ENCODE measurements at places on chromosomes 1 and 21.

- no peak for DNase-seq
Measured at GRCh38 chr21:38243732-38244406, 12.9 kb upstream of the KCNJ15 start.

GRCh38 chr1:203158423-203158822 lies 17.2 kb downstream of the MYBPH start:
- no peak for DNase-seq

- DNase-seq = no peak
Measured at GRCh38 chr1:106944721-106945120, 111.8 kb upstream of the PRMT6 start.

GRCh38 chr1:176696109-176696508 lies 233.1 kb downstream of the PAPPA2 start:
- no peak for DNase-seq

- no peak for DNase-seq
Measured at GRCh38 chr1:183467687-183468086, 4.6 kb upstream of the SMG7 start.

- DNase-seq = no peak
Measured at GRCh38 chr1:229017091-229017490, 253.8 kb upstream of the RAB4A start.

- no peak for DNase-seq
Measured at GRCh38 chr1:113567427-113567826, 177.1 kb downstream of the MAGI3 start.

GRCh38 chr1:19960591-19960990 lies 18.8 kb downstream of the PLA2G2A start:
- DNase-seq = no peak

DNA sequence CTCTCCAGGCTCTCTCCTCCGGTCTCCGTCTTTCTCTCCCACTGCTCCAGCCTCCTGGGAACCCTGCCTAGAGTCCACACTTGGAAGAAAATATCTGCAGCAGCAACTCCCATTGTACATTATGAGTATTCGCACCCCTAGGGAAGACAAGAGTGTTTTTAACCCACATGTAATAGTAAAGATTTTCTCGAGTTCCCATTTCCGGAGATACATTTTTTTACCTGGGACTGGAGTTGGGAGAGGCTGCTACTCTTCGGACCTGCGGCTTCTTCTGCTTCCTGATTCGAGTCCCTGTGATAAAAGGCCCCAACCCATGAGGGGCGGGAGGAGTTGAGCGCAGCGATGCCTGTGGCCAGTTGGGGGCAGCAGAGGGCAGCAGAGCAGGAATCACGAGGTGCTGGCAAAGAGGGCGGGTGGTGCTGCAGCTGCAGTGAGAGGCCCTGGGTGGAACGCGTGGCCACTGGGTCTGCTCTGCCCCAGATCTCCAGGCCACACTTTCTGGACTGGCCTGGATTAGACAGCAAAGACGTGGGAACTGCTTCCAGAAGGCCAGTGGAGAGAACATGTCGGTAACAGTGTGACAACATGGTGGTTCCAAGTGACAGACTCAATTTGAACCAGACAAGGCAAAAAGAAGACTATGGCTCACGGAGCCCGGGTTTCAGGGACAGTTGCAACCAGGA lies 221.0 kb upstream of the CSF3R start:
- peak; percentile 17 for DNase-seq

DNA sequence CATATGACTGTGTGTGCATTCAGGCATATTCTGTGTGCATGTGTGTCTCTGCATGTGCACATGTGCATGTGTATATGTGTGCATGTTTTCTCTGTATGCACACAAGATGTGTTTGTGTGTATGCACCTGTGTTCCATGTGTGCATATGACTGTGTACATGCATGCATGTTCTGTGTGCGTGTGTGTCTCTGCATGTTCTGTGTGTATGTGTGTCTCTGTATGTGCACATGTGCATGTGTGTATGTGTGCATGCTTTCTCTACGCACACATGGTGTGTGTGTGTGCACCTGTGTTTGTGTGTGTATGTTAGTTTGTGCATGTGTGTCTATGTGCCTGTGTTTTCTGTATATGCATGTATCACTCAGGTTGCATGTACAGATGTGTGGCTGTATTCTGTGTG lies 42.3 kb downstream of the AJAP1 start:
- no peak for DNase-seq

DNA sequence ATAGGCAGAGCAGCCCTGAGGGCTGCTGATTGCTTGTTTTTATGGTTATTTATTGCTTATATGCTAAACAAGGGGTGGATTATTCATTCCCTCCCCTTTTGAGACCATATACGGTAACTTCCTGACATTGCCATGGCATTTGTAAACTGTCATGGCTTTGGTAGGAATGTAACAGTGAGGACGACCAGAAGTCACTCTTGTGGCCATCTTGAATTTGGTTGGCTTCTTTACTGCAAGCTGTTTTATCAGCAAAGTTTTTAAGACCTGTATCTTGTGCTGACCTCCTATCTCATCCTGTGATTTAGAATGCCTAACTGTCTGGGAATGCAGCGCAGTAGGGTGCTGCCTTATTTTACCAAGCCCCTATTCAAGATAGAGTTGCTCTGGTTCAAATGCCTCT lies 531.8 kb upstream of the PRMT6 start:
- no peak for DNase-seq

- no peak for DNase-seq
Measured at GRCh38 chr1:67652800-67653199, 32.2 kb upstream of the GADD45A start.

DNA sequence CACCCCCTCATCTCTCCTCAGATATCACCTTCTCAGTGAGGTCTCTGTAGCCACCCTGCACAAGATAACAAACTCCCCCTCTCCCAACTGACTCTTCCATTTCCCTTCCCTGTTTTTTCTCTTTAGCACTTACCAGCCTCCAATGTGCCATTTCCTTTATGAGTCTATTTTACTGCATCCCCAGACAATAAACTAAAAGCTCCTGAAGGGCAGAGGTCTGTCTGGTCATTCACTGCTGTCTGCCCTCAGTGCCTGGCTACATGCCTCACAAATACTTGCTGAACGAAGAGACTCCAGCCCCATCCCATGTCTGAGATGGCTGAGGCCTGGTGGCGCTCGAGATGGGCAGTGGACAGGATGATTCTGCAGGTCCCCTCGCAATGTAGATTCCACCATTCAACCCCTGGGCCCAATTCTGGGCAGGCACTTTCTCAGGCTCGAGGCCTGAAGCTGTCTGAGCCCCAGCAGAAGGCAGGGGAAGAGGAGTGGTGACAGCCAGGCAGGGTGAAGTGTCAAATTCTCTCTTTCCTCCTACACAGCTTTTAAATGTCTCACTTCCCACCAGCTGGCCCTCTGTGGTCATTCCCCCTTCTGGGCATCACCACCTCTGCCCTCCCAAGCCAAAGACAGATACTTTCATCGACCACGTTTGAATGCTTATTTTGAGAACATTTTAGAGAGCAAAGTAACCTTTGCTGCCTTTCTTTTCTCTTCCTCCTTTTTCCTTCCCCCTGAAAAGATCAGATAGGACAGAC lies 6.6 kb downstream of the LRRN2 start:
- no peak for DNase-seq

- DNase-seq = no peak
Measured at GRCh38 chr1:234681065-234681464, 71.1 kb upstream of the IRF2BP2 start.

DNA sequence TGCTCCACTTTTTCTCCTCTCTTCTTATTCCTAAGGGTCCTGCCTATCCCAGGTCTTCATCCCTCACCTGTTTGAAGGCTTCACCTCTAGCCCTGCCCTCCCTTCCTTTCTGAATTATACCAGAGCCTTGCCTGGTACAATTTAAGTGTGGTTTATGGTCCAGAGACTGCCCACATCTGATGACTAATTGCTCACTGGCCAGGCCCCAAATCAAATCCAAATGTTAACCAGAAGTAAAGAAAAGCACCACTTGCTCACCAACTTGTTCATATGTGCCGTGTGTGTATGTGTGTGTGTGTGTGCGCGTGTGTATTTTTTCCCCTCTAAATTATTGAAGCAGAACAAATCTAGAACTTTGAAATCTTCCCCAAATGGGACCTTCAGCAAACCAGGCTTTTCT lies 26.4 kb downstream of the MYOM3 start:
- DNase-seq = no peak

DNA sequence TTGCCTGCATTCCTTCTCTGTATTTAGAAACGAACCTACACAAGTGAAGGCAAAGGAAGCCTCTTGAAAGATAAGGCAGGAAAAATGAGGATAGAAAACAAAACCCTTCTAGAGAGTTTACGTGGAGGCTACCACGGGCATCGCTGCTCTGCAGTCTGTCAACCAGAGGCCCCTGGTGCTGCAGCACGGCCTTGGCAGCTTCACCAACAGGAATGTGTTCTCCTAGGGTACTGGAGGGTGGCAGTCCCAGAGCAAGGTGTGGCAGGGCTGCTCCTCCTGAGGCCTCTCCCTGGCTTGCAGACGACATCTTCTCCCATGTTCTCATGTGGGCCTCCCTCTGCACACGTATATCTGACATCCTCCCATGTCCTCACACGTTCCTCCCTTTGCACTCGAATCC lies 57.6 kb upstream of the SAMD11 start:
- DNase-seq = no peak

- no peak for DNase-seq
Measured at GRCh38 chr1:151054971-151055547, 4.4 kb downstream of the CDC42SE1 start.

DNA sequence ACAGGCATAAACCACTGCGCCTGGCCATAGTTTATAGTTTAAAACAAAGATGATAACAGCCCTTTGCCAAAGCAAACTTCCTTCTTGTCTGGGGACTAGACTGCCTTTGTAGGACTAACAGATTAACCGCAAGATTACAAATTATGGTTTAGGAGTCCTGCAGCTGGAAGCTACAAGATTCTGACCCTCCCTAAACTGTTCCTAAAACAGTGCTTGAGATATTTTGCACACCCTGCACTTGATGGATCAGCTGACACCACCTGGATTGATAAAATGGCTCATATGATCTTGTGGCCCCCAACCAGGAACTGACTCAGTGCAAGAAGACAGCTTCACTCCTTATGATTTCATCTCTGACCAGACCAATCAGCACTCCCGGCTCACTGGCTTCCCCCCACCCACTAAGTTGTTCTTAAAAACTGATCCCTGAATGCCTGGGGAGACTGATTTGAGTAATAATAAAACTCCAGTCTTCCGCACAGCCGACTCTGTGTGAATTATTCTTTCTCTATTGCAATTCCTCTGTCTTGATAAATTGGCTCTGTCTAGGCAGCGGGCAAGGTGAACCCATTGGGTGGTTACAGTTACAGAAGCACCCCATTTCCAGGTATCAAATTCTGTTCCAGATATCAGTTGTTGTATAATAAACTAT lies 13.8 kb upstream of the RNF11 start:
- no peak for DNase-seq

DNA sequence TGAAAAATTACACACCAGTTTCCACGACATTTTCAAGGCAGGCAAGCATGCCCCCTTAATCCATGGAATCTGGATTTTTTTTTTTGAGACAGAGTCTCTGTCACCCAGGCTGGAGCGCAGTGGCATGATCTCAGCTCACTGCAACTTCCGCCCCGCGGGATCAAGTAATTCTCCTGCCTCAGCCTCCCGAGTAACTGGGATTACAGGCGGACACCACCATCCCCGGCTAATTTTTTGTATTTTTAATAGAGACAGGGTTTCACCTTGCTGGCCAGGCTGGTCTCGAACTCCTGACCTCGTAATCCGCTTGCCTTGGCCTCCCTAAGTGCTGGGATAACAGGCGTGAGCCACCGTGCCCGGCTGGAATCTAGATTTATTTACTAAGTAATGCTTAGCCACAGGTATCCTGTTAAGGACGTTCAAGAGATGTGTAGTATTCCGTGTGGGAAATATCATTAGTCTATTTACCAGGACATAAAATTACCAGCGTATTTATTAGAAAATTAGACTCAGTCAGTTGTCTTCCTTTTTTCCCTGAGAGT lies 2.5 kb downstream of the IFI44 start:
- no peak for DNase-seq

- no peak for DNase-seq
Measured at GRCh38 chr1:181044449-181044966, 10.7 kb downstream of the MR1 start.

GRCh38 chr1:38615680-38616079 lies 243.9 kb downstream of the RRAGC start:
- no peak for DNase-seq

DNA sequence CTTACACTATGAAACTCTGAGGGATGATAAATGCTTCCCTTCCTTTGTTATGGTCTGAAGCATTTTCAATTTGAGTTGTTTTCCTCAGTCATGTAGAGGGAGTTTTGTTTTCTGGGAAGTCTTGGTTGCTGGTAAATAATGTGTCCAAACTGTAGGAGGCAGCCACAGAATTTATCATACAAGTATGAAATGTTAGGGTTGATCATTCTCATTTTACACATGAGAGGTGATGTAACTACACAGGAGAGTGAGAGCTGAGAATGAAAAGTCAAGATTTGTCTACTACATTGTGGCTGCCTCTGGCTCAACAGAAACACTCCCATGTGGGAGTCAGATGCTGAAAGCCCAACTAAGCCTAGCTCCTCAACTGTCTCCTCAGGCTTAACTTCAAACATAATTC lies 182.5 kb upstream of the SGIP1 start:
- no peak for DNase-seq

DNA sequence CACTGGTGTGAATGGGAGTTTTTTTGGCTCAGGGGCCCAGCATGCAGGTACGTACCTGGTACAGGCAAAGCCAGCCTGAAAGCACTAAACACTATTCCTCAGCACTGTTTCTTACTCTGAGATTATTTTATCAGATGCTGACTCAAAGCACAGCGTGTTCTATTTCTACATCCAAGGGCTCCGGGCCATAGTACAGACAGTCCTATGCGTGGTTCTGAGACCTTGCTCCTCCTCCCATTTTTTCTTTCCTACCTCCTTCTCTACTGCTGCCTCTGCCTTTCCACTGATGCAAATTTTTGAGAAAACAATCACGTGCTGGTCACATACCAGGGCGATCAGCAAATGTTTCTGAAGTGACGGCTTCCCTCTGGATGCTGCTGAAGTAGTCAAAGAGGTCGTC lies 36.3 kb downstream of the PDPN start:
- DNase-seq = no peak

- DNase-seq = no peak
Measured at GRCh38 chr1:34346128-34346527, 169.4 kb downstream of the C1orf94 start.

DNA sequence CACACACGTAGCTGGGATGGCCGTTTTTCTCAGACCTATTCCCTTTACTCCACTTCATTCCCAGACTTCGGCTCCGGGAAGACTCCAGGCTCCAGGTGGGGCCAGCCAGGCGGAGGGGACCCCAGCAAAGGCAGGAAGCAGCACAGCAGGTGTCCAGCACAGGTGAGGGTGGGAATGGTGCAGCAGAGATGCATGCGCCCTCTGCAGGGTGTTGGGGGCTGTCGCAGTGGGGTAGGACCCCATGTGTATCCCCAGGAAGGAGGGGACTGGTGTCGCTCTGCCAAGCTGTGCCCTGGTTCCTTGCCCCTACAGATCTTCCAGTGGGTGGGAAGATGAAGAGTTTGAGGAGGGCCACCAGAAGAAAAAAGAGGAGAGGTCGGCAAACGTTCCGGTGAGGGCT lies 5.3 kb downstream of the TTC24 start:
- no peak for DNase-seq

DNA sequence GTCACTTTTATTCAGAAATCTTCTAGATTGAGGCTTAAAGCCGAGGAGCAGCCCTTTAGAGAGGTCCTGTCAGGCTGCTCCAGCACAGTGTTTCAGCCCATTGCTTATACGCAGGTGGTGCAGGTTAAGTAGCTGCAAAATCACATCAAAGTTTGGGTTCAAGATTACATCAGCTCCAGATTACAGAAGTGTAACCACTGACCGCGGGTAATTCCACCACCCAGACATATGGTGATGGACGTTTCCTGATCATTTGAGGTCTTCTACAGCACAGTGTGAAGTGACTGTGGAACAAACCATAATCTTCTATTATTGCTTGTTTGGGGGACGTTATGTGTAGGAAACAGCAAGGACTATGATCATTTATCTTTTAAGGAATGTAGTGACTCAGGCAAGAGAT lies 11.8 kb downstream of the C1orf115 start:
- DNase-seq = no peak
